ENCODE measurements at places on chromosomes 3 and 15. TPM values are rescaled to one million over a fixed set of nuclear protein-coding genes. Genes with fewer than 3 reads are reported as not detected.
A peak's percentile ranks its signal among the peaks of the same experiment; 100 is the strongest.

The CCR4 gene
- total RNA-seq, result not detected

The CLEC3B gene
- not detected for total RNA-seq

The SLC22A13 gene
- total RNA-seq, result 0.21 TPM

The FETUB gene
- total RNA-seq, result 0.07 TPM

The SPATA12 gene
- 0.03 TPM for total RNA-seq

GRCh38 chr3:87780811-87781210 is 278.0 kb downstream of the CGGBP1 start:
- DNase-seq, result no peak

GRCh38 chr3:102457644-102458043 is 22.8 kb downstream of the ZPLD1 start:
- DNase-seq, result no peak

DNA sequence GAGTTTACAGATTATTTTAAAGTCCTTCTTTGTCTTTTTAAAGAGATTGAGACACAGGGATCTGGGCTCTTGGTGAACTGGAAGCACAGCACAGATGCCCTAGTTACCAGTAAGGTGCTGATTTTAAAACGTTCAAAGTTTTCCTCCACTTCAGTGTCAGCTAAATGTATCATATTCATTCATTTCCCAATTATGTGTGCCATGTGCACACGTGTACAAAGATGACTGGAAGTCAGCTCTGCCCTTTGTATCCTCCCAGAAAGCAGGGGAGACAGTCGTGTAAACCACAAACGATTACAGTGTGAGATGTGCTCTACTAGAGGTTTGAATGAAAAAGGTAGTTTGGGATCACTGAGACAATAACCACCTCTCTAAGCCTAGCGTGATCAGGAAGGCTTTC is 730 bp downstream of the ZKSCAN7 start:
- no peak for DNase-seq

DNA sequence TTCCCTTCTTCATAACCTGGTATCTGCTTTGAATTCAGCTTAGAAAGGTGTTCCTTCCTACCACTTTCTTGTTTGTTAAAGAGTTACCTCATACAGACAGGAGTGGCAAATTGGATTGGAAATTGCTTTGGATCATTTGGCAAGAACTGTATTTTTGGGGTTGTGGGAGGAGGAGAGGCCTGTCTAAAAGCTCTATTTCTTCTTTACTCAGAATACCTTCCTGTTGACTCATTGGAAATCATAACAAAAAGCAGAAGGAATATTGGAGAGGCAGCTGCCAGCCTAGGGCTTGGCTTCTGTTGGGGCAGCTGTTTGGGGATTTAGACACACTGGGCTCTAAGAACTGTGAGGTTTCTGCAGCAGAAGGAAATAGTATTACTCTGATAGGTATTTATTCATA is 14.2 kb downstream of the IQGAP1 start:
- peak; percentile 86 for DNase-seq

DNA sequence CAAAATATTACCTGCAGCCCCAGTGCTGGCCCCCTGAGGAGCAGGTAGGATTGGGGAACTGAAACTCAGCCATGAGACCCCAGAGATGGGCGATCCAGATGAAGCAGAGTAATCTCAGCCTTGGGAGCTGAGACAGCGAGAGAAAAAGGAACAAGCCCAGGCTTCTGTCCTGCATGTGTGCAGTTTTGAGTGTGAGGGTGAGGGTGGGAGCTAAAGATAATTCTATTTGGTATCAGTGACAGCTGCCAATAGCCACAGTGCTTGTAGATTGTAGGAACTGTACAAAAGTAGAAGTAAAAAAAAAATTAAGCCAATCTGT is 5.9 kb downstream of the ATP8B4 start:
- no peak for DNase-seq

DNA sequence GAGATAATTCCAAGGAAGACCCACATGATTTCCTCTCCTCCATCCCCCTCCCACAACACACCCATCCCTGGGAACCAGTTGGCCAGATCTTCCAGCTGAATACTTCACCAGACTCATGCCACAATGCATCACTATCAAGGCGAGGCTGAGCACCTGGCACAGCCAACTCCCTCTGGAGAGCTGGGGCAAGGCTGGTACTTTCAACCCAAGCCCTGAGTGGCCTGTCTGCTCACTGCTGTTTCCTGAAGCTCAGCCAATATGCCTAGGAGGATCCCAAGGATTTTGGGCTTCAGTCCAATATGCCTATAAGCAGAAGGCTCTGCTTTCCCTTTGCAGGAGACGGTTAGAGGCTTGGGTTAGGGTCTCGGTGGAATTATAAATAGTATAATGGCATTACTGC is 90.9 kb upstream of the NEO1 start:
- no peak for DNase-seq

DNA sequence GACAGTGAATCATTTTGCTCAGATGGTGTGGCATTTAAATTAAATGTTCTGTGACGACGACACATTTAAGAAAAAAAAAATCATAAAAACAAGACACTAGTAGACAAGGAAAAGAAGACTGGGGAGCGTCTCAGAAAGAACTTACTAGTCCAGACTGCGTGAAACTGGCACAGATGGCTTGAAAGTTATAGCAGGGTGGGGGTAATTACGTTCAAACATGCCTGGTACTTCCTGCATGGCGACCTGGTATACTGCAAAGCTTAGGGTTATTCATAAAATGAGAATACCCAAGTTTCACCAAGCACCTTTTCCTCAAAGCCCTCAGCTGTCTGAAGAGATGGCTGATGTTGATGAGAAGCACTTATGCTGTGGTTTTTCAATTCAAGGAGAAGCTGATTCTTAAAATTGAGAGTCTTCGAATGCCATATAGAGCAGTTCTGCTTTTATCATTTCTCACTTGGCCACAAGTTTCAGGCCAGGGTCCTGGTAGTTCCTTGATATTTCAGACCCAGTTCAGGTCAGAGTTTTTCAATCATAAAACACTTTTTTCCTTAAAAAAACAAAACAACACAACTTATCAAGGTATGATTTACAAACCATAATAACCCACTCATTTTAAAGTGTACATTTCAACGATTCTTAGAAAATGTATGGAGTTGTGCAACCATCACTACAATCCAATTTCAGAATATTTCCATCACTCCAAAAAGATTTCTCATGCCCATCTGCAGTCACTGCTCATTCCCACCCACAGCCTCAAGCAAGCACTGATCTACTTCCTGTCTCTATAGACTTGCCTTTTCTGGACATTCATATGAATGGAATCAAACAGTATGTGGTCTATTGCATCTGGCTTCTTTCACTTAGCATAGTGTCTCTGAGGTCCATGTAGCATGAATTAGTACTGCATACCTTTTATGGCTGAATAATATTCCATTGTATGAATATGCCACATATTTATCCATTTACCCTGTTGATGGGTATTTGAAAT is 24.7 kb downstream of the PCOLCE2 start:
- DNase-seq, result peak; percentile 68

DNA sequence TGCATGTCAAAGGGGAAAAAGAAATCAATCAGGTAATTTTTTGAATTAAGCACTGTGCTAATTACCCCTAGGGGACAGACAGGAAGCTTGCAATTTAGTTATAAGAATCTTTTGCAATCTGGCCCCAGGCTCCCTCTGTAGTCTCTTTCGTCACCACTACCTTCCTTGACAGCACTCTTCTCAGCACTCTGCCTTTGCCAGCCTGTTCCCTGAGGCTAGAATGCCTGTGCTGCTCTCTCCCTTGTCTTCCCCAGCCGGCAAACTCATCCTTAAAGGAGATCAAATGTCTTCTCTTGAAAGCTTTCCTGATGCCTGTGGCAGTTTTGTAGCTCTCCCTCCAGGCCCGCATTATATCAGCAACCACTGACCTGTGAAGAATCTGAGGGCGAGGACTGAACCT is 32.4 kb upstream of the PRTG start:
- DNase-seq, result peak; percentile 36

- no peak for DNase-seq
These were observed 91.3 kb downstream of the UACA start for GRCh38 chr15:70672081-70672480.

DNA sequence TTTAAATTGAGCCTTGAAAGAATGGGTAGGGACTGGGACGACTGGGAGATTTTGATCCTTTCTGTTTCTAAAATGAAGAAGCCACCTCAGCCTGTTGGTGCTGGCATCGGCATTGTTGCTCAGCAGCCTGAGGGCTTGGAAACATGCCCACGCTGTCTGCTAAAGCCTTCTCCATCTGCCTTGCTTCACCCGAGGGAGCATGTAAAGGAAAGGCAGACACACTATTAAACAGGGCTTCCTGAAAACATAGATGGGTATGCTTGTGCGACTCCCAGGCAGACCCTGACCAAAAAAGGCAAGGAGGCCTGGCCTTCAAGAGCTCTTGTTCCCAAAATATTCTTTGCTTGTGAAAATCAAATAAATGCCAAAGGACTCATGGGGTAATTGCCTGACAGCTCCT is 84.2 kb upstream of the SLC4A7 start:
- DNase-seq, result peak; percentile 47

- DNase-seq, result no peak
These were observed 19.9 kb downstream of the MYO9A start for GRCh38 chr15:72098040-72098439.

GRCh38 chr15:80789296-80789695 is 10.1 kb downstream of the CEMIP start:
- DNase-seq, result no peak

GRCh38 chr3:137204409-137204808 is 246.6 kb downstream of the IL20RB start:
- DNase-seq, result no peak

GRCh38 chr15:93033434-93034045 is 55.5 kb downstream of the RGMA start:
- no peak for DNase-seq

GRCh38 chr15:92745845-92746271 is 90.3 kb upstream of the FAM174B start:
- no peak for DNase-seq

GRCh38 chr15:73918784-73919183 is 7.5 kb upstream of the LOXL1 start:
- DNase-seq, result no peak

GRCh38 chr3:107216711-107217110 is 160.5 kb upstream of the CCDC54 start:
- peak; percentile 95 for DNase-seq

- no peak for DNase-seq
These were observed 12.1 kb downstream of the SEC11A start for GRCh38 chr15:84703808-84704207.

- no peak for DNase-seq
These were observed 297.7 kb downstream of the LRTM1 start for GRCh38 chr3:54630101-54630623.
